Esophagus squamous epithelium (tissue), 5 donors: ENCODE measurements at places on chromosomes 6 and 20.

DNA sequence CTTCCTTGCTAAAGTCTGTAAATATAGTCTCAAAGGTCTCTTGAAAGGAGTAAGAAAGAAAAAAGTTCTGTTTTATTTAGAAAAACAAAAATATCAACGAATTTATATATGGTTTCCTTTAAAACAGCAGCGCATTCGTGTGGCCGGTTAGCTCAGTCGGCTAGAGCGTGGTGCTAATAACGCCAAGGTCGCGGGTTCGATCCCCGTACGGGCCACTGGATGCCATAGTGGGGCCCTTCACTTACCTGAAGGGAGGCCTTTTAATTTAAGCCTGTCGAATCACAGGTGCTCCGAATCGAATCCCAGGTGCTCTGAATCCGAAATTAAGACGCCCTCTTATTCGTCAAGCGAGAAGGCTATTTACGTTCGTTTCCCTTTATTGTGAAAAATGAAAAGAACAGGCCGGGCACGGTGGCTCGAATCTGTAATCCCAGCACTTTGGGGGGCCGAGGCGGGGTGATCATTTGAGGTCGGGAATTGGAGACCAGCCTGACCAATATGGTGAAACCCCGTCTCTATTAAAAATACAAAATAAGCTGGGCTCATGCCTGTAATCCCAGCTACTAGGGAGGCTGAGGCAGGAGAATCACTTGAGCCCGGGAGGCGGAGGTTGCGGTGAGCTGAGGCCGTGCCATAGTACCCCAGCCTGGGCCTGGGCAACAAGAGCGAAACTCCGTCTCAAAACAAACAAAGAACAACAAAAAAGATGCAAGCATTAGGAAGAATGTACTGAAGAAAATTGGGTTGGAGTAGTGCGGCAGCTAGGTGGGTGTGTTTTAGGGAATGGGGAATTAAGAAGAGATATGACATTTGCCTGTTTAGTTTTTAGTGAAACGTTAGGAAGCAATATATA is 195.8 kb upstream of the ZNF184 start:
- no peak for DNase-seq

DNA sequence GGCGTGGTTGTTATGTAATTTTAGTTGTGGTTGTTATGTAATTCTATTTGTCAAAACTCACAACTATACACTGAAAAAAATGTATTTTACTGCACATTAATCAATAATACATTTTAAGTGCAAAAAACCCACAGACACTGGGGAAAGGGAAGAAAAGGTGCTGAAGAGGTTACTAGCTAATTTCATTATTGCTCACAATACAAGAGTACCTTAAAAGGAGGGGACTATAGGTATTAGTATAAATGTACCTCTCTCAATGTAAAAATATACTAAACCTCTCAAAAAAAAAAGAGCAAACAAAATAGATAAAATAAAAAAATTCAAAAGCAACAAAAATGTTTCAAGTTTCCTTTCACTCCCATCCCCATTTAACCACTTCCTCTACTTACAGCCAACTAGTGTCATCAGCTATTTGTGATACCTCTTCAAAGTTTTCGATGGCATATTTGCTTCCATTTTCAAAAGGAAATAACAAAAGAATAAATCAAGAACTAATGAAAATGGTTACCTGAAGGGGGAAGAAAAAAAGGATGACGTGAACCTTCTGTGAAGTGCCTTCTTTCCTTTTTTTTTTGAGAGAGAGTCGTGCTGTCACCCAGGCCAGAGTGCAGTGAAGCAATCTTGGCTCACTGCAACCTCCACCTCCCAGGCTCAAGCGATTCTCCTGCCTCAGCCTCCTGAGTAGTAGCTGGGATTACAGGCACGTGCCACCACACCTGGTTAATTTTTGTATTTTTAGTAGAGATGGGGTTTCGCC is 30.2 kb downstream of the RANBP9 start:
- no peak for DNase-seq

DNA sequence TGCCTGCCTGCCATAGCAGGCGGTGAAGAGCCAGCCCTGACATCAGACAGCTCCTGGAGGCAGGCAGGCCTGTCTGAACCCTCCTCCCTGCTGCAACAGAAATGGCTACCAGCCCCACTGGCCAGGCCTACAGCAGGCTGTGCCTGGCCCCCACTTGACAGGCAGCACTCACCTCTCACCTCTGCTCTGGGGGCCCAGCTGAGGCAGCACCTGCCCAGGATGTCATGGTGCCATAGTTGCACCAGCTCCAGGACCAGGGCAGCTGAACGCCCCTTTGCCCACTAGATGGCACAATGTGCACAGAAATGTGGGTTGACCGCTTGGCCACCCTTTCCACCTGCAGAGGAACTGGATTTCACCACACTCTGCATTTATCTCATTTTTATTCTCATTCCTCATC is 30.6 kb downstream of the MRPL14 start:
- DNase-seq, result no peak

- DNase-seq, result no peak
These were observed 55.5 kb upstream of the RUNX2 start for GRCh38 chr6:45272626-45273025.

DNA sequence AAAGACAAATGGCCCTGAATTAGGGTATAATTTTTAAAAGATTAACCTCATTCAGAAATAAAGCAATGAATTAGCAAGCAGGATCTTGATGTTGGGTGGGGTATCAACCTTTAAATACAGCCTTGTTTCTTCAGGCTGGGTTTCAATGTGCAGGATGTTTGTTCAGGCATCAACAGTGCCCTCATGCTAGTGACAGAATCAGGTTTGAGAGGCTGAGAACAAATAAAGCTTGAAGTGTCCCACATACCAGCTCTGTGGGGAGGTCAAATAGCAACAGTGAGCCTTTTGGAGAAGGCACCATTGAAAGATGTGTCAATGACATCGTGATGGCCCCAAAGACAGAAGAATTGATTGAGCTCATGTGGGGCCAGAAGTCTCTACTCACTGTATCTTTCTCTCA is 68.2 kb downstream of the MTFR2 start:
- no peak for DNase-seq

DNA sequence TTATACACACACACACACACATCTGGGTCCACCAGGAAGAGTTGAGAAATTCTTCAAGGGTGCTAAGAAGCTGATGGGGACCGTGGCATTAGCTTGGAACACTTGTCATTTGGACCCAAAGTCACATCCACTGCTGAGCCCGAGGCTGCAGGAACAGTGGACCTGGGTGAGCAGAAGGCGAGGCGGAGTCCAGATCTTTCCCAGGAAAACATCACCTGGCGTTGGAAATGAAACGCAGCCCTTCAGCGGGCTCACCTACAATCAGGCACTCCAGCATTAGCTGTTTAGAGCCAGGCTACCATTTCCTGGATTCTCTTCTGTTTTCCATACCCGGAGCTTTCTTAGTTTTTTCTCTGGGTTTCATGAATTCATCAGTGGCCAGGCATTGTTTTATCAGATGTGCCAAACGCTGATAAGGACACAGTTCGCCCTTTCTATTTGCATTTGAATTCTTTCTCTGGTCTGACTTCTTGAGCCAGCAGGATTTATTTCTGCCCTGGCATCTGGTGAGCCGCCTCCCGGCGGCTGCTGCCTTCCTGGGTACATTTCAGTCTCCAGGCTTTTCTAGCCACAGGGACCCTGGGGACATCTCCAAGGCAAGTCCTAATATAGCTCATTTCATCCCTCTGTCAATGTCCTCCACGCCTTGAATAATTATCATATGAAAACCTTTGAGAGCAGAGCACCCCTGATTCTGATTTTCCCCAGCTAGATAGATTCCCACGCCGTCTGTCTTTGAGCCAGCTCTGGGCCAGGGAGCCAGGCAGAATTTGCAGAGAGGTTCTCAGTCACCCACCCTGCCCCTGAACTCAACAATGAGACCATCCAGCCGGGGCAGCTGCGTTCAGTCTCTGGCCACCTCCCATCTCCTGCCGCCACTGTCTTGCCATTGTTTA is 170.9 kb downstream of the TTLL2 start:
- DNase-seq, result no peak

- no peak for DNase-seq
These were observed 188.9 kb downstream of the KCNQ5 start for GRCh38 chr6:72810571-72811280.

GRCh38 chr20:56259948-56260347 is 11.4 kb downstream of the MC3R start:
- no peak for DNase-seq

DNA sequence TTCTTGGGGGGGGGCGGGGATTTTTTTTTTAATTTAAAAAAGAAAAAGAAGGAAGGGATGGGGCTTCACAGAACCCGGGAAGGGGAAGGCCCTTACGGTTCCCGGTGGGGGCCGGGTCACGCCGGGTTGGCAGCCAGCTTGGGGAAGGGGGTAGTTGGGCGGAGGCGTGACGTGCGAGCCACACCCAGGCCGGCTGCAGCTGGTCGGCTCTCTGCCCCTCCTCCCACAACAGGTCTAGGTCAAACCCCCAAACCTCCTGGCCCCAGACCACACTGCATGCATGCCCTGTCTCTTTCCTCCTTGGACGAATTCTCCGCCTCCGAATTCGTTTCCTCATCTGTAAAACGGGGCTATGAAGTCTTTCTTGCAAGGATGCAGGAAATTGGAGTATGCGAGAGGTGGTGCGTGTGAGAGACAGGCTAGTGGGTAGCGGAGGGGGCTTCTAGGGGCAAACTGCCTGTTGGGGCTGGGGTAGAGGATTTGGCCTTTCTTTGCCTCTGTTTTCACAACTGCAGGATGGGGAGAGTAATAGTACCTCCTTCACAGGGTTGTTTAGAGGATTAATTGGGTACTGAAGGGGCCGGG is 828 bp downstream of the HCK start:
- no peak for DNase-seq
